ENCODE measurements at places on chromosomes 2 and 18. TPM values are rescaled to one million over a fixed set of nuclear protein-coding genes. Genes with fewer than 3 reads are reported as not detected.
A peak's percentile ranks its signal among the peaks of the same experiment; 100 is the strongest.

DNA sequence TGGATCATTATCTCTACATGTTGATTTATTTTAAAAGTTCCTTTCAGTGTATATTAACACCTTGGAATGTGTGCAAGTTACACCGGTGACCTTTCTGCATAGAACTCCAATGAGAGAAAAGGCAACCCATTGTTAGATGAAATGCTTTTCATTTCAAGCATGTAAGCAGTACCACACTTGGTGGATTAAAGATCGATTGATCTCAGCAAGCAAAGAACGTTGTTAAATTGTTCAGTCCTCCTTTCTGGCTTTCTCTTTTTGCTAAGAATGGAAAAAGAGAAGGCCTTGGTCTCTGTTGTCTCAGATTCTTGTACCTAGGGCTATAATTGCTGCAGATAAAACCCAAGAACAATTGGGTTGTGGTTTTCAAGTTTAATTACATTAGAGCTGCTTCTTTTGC lies 843.0 kb downstream of the DPP10 start:
- DNase-seq: no peak

DNA sequence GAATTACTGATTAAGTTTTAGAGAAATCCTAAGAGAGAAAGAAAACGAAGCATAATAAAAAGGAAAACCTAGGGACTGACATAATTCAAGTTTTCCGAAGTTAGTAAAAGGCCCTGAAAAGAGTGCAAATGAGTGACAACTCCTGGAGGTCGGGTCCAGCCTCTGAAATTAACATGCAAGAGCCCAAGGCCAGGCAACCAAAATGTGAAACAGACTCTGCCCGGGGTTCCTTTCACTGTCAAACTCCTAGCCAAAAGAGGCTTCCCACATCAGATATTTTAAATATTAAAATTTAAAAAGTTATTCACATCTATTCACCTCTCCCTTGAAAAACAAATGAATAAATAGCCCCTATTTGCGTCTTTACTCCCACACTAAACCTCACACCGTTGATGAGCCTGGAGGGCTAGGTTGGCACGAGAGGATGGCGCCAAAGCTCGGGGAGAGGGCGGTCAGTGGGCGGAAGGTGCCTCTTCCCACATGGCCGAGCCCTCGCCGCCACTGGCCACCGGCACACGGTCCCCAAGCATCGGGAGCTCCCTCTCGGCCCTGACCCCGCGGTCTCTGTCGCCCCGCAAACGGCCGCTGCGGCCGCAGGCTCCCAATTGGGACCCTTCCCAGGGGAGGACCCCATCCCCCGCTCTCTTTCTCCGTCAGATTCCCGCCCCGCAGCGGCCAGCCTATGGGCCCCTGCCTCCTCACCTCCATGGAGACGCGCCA lies 630 bp downstream of the PPM1G start:
- DNase-seq: no peak

GRCh38 chr18:36589857-36590543 lies 238.8 kb downstream of the TPGS2 start:
- DNase-seq: no peak

DNA sequence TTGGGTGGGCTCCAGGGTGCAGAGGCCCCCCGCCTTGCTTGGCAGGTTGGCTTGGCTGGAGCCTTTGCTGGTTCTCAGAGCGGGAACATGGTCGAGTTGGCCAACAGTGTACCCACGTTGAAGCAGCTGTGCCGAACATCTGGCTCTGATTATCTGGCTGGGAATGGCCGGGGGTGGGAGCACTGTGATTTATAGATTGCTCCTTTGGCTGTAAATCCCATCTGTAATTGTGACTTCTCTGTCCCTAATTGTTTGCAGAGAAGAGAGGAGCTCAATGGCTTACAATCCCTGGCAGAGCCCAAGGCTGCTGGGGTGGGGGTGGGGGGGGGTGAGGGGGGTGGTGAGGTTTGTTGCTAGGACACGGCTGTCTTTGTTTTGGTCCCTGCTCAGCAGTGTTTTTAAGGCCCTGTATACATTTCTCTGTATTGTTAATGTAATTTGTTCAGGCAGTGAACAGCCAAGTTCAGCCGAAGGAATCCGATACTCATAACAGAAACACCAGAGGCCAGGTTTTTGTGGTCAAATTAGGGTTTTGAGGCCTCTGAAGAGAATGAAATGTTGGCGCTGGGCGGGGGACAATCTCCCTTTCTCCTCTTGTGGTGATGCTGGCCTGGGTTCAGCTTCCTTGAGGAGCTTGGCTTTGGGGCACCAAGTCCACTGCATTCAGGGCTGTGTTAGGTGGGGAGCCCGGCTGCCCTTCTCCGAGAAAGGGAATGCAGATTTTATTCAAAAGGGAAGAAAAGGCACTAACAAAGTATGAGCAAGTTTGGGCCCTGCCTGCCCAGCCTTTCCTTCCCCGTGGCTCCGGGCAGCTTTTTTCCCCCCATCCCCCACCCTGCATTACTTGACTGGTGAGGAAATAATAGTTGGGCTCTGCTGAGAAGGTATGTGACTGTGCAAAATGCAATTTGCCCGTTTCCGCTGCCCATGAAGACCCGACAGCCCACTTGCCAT lies 82.5 kb downstream of the TCF7L1 start:
- DNase-seq: no peak

DNA sequence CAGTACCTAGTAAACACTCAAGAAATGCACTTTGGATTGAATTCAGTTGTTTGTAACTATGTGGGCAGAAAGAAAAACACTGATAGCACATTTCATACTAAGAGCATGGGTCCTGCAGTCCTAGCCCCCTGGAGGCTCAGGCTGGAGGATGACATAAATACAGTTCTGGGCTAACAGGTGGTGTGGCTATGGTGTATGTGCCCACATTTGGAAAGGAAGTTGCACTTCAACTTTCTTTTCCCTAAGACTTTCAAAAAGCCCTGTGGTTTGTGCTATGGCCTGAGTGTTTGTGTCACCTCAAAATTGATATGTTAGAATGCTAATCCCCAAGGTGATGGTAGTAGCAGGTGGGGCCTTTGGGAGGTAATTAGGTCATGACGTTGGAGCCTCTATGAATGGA lies 218.2 kb downstream of the CDCA7 start:
- no peak for DNase-seq

GRCh38 chr2:101003278-101003775 lies 1.2 kb downstream of the RPL31 start:
- peak; percentile 11 for DNase-seq

DNA sequence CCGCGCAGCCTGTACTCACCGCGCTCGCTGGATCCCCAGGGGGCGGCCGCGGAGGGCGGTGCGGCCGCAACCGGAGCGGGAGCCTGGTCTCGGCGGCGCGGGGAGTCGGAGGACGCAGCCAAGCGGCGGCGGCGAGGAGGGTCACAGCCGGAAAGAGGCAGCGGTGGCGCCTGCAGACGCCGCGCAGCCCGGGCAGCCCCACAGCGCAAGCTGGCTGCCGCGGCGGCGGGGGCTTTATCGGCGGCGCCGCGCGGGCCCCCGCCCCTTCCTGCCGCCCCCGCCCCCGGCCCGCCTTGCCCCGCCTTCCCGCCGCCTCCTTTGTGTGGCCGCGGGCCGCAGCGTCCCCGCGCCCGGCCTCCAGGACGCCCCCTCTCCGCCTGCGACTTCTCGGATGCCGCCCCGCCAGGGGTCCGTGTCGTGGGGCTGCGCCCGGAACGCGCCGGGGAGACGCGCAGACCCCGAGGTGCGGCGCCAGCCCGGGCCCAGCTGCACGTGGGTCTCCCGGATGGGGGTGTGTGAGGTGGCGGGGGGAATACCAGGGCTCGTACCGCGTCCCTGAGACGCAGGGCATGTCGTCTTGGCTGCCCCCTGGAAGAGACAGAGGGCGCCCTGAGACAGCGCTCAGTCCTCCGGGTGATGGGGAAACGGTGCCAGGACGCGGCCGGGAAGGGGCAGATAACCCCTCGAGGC lies at the start of gene SERPINE2:
Gene SERPINE2 (minus strand): TSS at position 207 of the 690 bp plus-strand sequence. CDS start 37,386 bp downstream, outside the sequence.
- no peak for DNase-seq

- no peak for DNase-seq
These were observed 48.3 kb upstream of the BMPR2 start for GRCh38 chr2:202327858-202328257.

MAL gene
- 173 TPM for polyA plus RNA-seq

TANK gene
- polyA plus RNA-seq: 97.1 TPM

WDR54 gene
- polyA plus RNA-seq: 84.3 TPM

NYAP2 gene
- not detected for polyA plus RNA-seq

ZNF521 gene
- polyA plus RNA-seq: not detected
